ENCODE measurements at places on chromosomes 7 and 10. TPM values are rescaled to one million over a fixed set of nuclear protein-coding genes. Genes with fewer than 3 reads are reported as not detected.

The GIMAP5 gene
- total RNA-seq, result 50.2 TPM

GRCh38 chr10:110803830-110804338 lies 67.8 kb upstream of the PDCD4 start:
- DNase-seq, result peak; percentile 29

The GRID2IP gene
- not detected for total RNA-seq

The GIMAP4 gene
- 11.1 TPM for total RNA-seq

- DNase-seq, result no peak
These were observed 15.8 kb downstream of the CPA1 start for GRCh38 chr7:130396109-130396508.

The ASZ1 gene
- not detected for total RNA-seq

DNA sequence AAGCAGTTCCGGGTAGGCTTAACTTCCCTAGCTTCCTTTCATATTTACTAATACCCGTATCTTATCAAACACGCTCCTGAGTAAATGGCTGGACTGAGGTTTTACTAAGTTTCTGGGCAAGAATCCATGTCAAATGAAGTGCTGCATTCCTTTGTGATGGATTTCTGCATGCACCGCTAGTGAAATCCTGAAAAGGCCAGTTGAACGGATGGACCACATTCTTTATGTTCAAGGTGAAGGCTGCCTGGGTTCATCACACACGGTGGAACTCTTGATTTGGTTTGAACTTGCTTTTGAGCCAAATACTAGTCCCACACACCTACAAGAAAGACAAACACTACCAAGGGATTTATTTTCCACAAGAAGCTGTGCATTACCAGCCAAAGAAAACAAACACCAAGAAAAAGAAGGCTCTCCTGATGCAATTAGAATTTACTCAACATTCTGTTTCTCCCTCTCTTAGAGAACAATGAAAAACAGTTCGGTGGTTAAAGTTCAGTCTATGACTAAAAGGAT lies 255.0 kb upstream of the SEMA3C start:
- no peak for DNase-seq

DNA sequence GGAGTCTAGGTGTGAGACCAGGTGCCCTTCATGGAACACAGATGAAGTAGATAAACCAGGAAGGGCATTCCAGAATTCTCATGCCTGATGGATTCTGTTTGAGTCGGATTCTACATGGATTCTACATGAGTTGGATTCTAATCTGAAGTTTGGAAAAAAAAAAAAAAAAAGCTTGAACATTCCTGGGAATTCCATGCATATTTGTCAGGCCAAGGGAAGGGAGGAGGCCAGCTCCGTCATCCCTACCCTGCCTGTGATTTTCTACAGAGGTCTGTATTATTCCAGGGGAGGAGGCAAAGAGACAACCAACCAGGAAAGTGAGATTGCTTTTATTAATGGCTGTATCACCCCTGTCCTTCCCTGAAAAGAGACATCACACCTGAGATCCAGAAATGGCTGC lies 27.8 kb upstream of the EBLN1 start:
- no peak for DNase-seq

GRCh38 chr7:159042103-159042502 lies 102.6 kb downstream of the VIPR2 start:
- DNase-seq, result no peak

The GSTO2 gene
- 1.1 TPM for total RNA-seq

The XPNPEP1 gene
- total RNA-seq, result 57.0 TPM

The STEAP4 gene
- 0.05 TPM for total RNA-seq

DNA sequence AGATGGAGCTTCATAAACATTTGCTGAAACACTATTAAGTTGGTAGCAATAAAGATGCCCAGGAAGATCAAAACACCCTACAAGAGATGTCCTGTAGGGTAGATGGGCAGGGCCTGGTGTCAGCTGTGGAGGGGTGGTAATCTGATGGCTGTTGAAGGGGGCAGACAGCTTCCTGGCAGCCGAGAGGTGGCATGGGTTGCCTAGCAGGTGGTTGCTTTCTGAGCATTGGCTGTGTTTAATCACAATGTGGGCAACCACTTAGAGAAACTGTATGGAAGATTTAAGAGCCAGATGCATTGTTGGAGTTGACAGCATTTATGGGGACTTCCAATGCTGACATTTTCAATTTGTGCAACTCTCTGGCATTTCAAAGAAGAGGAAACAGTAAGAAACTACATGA lies 79.9 kb upstream of the SLC26A5 start:
- DNase-seq, result no peak

The MNX1 gene
- total RNA-seq, result not detected

DNA sequence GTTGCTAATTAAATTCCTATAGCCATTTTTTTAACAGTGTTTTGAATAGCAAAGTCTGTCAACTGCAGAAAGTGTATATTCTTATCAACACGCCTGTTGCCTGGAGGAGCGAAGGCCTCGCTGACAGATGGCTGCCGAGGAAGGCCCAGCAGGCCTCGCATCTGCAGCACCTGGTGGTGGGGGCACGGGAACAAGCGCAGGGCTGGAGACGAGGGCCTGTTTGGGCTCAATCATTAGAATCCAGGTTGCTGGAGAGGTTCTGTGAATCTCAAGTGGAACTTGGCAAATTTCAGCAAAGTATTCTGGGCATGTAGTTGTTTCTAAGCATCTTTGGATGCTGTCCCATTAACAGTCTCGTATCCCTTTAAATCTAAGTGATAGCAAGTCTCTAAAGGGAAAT lies 66.1 kb upstream of the FAM204A start:
- DNase-seq, result no peak

The SORBS1 gene
- total RNA-seq, result 0.32 TPM

DNA sequence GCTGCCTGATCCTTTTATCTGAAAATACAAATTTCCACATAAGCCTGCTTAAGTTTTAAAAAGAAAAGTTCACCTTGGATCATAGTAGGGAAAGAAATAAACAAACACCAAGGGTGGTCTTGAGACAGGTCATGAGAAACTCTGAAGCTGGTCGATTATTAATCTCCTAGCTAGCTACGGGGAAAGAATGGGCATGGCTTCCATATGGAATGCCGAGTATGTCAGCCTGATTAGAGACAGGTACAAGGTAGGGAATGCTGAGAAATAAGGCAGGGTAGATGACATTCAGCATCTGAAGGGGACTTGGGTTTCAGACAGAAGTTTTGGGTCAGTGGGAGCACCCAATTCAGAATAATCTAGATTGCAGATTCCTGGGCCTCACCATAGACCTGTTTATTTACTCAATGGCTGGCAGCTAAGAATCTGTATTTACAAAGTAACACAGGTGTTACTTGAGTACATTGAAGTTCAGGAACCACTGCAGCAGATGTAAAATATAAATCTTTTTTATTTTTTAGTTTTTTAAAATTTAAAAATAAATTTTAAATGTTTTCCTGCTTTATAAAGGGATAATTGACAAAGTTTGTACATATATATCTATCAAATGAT lies 49.0 kb downstream of the SCIN start:
- DNase-seq, result no peak

DNA sequence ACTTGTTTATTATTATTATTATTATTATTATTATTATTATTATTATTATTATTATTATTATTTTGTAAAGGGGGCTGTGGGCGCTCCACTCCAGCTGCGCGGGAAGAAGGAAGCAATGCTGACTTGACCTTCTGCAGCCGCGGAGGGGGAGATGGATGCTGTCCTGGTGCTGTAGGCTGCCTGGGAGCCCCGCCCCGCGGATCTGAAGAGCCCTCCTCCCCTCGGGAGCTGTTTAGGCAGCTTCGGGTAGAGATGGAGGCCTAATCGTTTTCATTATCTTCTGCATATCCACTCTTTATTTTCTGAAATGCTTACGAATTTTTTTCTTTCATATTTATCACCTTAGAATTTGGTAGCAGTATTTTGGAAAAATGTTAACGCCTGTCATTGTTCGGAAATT lies 101.2 kb upstream of the KLF6 start:
- DNase-seq, result no peak

DNA sequence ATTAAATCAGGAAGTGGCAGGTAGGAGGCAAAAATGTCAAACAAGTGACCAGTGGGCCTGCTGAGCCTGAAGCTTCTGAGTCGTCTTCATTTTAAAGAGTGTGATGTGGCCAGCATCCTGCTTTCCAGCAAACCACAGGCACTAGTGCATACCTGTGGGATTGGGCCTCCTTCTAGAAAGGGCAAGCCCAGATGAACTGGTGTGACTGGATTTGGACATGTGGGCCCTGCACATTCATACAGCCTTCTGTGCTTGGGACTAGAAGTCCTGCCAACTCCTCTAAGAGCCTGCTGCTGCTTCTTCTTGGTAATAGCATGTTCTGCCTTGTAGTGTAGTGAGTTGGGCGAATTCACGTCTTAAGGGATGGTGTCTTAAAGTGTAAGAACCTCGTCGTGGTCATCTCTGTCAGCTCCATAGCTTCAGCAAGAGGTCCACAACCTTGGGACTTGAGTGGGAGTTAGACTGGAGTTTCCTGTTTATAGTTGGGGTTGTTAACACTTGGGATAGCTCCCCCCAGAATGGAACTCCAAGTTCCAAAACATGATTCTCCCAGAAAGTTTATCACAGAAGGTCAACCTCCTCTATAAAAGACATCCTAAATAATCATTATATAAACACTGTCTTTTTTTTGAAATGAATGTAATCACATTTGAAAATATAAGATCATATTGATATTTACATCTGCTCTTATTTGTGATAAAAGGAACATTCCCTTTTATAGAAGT lies 11.2 kb downstream of the BMPER start:
- DNase-seq, result no peak

GRCh38 chr10:21526860-21527597 lies 1.5 kb upstream of the SKIDA1 start:
- peak; percentile 24 for DNase-seq

The CPED1 gene
- total RNA-seq, result 0.69 TPM

The ZNF467 gene
- 0.16 TPM for total RNA-seq

DNA sequence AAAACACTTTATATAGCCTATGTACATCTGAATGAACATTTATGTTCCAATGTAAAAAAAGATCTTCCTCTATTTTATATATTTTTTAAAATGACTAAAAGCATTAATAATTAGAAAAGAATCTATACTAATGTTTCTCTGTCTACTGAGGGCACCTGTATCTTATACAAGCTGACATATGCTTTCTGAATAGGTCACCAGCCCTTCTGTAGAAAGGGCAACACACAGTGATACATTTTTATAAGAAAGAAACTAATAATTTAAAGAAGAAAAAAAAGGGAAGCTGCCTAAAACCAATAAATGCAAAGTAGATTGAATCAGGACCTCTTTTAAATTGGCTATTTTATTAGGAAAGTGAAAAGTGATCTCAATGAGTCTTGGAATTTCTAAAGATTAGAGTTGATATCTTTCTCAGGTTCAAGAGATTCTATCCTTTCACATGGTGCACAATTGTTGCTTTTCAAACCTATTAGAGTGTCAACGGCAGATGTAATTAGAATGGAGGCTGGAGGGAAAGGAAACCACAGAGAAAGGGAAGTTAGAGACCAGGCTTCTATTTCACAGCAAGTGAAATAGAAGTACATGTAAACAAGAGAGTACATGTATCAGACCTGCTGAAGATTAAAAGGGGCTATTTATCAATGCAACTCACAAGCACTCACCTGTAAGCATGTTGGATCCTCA lies 6.3 kb downstream of the MTPN start:
- DNase-seq, result no peak

- DNase-seq, result peak; percentile 41
These were observed 29.7 kb downstream of the VIM start for GRCh38 chr10:17257466-17258321.

DNA sequence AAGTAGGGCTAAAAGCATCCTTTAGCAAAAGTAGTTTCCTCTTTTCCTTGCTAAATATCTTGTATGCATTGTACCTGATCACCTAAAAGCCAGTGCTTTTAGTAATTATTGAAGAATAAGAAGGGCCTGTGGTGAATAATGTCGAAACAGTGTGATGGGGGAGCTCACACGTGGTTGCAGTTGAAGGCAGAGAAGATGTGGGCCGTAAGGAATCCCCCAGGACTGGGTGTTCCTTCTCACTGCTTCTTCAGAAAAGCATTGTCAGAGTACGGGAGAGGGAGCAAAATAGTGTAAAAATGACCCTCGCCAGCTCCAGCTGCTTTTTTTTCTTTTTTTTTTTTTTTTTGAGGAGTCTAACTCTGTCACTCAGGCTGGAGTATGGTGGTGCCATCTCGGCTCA lies 201.1 kb downstream of the NSUN6 start:
- DNase-seq, result no peak

DNA sequence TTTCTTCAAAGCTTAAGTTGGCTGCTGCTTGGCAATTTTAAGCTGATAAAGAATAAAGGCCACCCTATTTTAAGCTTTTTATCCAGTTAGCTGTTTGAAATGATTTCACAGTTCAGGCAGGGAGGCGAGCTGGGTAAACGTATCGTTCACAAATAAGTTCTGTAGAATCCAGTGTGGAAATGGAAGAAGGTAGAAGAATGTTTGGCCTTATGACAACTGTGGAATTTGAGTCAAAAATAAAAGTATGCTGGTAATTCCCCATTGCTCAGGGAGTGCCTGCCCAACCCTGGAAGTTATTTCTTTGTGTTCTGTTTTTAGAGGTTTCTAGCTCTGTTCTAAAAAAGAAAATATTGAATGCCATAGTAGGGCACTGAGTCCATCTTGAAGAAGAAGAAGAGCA lies 113.1 kb downstream of the ARL4A start:
- DNase-seq, result no peak

DNA sequence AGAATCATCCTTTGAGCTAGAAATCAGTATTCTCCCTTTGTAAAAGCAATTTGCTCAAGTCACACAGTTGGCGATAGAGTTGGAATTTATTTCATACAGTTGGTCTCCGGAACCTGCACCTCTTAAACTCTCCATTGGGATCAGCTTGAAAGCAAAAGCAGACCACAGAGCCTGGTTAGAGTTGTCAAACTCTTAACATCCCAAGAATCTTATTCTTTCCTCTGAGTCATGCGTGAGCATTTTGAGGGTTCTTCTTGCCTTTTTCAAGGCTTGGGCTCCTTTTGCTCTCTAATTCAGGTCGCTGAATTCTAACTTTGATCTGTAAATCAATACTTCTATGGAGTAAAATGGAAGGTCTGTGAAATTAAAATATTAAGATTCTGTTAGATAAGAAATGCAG lies 19.6 kb upstream of the SCIN start:
- no peak for DNase-seq

The PDE6C gene
- total RNA-seq, result not detected

The SEMA4G gene
- 0.48 TPM for total RNA-seq

The HGF gene
- total RNA-seq, result not detected

The ODAD2 gene
- not detected for total RNA-seq

The WEE2 gene
- not detected for total RNA-seq
